Panc1 (cell line): ENCODE measurements at places on chromosomes 6 and 20.

- DNase-seq: no peak
These were observed 264.5 kb downstream of the KIF16B start for GRCh38 chr20:16308754-16309153.

GRCh38 chr6:34227761-34228421, 8.8 kb upstream of the HMGA1 start:
- DNase-seq: no peak

DNA sequence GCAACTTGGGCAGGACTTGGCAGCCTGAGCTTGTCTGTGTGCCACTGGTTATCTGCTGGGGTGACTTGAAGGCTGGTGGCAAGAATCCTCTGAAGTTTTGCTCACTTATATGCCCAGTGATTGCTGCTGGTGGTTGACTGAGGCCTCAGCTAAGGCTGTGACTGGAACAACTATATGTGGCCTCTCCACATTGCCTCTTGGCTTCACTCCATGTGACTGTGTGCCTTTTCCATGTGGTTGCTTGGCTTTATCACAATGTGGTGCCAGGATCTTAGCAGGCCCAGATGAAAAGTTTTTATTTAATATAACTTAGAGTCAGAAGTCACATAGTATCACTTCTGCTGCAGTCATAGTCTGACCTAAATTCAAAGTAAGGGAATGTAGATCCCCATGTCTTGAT, 104.5 kb downstream of the ADAT2 start:
- no peak for DNase-seq

DNA sequence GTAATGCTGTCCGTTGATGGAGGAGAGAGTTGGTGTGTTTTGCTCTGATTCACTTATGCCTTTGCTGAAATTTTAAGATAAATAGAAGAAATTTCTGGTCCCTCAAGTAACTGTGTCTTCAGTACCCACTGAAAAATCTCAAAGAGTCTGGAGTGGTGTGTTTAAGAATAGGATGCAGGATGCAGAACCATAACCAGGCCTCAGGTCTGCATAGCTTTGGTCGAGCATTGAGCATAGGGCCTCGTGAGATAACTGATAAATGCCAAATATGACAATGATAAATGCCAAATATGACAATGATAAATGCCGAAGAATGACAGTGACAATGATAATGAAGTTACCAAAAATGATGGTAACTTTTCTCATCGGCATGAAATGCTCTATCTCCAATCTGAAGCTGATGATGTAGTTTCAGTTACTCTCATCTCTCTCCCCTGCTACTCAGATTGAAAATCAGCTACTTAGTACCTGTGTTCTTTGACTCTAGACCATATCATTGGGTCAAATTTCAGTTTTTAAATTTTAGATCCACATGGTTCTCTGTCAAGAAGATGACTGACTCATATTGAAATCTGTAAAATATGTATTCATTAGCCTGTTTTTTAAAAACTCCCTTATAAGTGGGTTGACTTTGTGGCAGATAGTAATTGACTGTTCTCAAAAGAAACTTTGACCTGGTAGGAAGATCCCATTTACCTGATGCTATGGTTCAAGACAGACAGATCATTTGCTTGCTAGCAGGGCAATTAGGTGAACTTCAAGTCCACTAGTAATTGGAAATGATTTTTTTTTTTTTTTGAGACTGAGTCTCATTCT, 96.6 kb downstream of the SLC16A10 start:
- no peak for DNase-seq

GRCh38 chr6:47044397-47044796, 2.3 kb upstream of the ADGRF1 start:
- DNase-seq: no peak

DNA sequence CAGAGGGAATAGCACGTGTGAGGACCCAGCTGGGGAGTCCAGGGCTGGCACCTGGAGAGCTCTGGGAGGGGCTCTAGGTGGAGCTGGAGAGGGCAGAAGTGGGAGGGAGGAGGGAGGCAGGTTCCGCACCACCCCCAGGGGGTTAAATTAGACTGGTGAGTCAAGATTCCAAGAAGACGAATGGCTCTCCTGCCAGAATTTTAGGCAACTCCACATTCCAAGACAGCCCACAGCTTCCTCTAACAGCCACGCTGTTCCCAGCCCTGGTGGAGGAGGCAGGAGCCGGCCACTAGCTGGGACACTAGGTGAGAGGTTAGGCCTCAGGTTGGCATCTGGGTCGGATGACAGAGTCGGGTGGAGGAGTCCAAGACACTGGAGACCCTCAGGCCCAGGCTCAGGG, 60.2 kb downstream of the TFAP2C start:
- no peak for DNase-seq

DNA sequence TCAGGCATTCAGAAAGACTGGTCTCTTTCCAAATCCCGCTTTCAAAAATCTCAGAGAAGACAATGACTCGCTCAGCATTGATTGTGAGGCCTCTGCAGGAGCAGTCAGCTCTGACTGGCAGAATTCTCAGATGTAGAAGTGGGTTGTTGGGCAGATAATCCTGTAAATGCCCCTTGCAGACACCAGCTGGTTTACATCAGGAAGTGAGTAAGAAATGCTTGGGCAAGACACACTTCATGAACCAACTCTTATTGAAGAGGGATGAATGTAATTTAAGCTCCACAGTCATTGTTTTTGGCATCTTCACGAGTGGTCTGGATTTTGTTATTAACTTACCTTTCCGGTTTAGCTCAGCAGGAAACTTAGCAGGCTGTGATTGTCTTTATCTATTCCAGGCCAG, 166.6 kb downstream of the PLCB4 start:
- DNase-seq: no peak

- DNase-seq: no peak
These were observed 167.3 kb downstream of the CDH26 start for GRCh38 chr20:60125513-60125912.

GRCh38 chr6:158018851-158019361, 37.2 kb downstream of the SYNJ2 start:
- DNase-seq: no peak

- peak; percentile 54 for DNase-seq
These were observed 118.3 kb upstream of the SIRPA start for GRCh38 chr20:1776681-1777475.

DNA sequence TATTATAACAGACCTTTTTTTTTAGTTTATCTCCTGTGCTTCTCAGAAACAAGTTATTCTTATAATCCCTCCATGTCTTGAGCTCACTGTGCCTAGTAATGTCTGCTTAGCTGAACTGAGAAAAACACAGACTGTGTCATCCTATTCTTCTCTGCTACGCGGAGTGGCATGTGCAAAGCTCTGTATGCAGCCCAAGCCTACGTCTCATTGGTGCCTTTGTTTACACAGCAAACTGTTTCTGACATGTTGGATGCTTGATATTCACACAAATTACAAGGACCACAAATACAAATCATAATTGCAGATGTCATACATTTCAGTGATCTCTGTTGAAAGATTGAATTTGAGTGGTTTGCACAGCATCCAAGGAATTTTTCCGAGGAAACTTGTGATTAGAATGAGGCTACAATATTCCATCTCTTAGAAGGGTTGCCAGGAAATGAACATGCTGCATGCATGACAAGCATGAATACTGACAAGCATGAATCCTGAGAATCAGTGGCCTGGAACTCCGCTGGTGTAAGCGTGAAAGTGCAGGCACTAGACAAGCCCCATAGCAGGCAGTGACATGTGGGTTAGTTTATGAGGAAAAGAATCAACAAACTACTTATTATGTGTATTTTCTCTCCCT, 128.4 kb upstream of the SGK1 start:
- DNase-seq: no peak

DNA sequence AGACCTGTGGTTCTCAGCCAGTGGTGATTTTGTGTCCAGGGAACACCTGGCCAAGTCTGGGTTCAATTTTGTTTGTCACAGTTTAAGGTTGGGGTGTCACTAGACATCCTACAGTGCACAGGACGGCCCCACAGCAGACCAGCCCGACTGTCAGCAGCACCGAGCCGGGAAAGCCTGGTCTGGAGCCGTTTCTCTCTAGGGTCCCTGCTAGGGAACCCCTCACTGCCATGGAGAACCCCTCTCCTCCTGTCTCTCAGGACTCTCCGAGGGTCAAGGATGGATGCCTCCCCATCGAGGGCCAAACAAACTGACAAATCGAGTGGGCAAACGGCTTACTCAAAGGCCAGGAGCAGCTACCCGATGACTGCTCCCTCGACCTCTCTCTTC, 15.8 kb upstream of the STX16 start:
- DNase-seq: no peak

- DNase-seq: no peak
These were observed 173.0 kb upstream of the FERMT1 start for GRCh38 chr20:6295867-6296256.

GRCh38 chr6:144362042-144363018, 77.2 kb downstream of the UTRN start:
- DNase-seq: no peak

- DNase-seq: no peak
These were observed at the start of gene STK35 for GRCh38 chr20:2101057-2101864. STK35 (plus strand) TSS chr20:2101827; CDS start chr20:2101882, 55 bp downstream.

GRCh38 chr6:88119769-88120168, 46.4 kb downstream of the CNR1 start:
- DNase-seq: no peak

DNA sequence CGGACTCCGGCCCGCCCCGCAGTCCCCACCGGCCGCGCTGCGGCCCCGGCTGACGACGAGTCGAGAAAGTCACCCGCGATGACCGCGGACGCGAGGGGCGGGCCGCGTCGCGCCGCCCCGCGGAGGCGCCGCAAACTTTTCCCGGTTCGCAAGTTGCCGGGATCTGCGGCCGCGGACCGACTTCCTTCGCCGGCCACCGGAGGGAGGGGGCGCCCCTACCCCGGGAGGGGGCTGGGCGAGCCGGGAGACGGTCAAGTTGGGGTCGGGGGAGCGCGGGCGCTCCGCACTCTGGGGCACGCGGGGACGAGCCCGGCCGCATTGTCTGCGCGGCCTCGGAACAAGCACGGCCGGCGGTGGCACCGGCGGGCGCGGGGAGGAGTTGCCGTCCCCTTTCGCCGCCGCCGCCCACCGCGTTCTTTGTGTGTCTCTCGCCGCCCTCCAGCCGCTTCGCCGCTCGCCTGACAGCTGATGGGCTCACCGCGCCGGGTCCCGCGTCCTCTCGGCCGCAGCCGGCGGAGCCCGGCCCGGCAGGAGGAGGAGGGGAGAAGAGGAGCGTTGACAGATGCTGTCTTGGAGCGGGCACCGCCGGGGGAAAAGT, 131.6 kb downstream of the OGFRL1 start:
- DNase-seq: no peak

- DNase-seq: peak; percentile 12
These were observed 12.4 kb downstream of the GRM1 start for GRCh38 chr6:146041282-146041681.

- DNase-seq: no peak
These were observed 561 bp downstream of the KAT14 start for GRCh38 chr20:18138266-18138582.
